ENCODE measurements at places on chromosomes 3 and 15.
A peak's percentile ranks its signal among the peaks of the same experiment; 100 is the strongest.

- DNase-seq = no peak
- no peaks in the 10 kb centered on the region for H3K27me3 ChIP-seq
- H3K36me3 ChIP-seq = no peaks in the 10 kb centered on the region
- H3K27ac ChIP-seq = no peak overlapping the region
- H3K4me3 ChIP-seq = no peak overlapping the region
- H3K4me1 ChIP-seq = no peaks in the 10 kb centered on the region
Measured at GRCh38 chr3:30124435-30125370, 481.7 kb upstream of the TGFBR2 start.

DNA sequence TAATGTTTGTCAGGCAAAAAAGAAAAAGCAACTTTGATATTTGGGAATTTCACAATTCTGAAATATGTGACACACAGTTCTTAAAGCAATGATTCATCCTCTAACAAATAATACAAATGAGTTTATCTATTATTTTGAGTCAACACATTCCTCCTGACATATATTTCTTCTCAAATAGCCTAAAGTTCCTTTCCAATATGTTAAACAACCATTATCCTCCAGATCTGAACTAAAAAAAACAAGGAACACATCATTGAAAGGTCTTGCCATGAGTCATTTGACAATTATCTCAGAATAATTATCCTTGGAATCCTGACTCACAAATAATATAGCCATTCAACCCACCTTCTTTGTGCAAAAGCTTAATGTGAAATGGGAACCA is 208.7 kb upstream of the CDIN1 start:
- H3K27me3 ChIP-seq = no peaks in the 10 kb centered on the region

DNA sequence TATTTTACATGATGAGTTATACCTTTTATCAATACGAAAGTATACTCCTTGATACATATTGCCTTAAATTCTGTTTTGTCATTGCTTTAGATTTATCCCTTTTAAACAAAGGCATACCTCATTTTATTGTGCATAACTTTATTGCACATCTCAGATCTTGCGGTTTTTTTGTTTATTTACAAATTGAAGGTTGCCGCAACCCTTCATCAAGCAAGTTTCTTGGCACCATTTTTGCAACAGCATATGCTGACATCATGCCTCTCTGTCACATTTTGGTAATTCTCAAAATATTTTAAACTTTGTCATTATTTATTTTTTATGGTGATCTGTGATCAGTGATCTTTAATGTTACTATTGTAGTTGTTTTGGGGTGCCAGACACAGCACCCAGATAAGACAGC is 20.9 kb downstream of the SNRK start:
- H3K27me3 ChIP-seq = no peaks in the 10 kb centered on the region
- peaks cover 85% of the 10 kb centered on the region for H3K4me1 ChIP-seq
- H3K36me3 ChIP-seq = peaks cover 53% of the 10 kb centered on the region
- no peak for DNase-seq
- peak overlapping the region; percentile 70 for H3K27ac ChIP-seq
- H3K4me3 ChIP-seq = peak overlapping the region; percentile 9

GRCh38 chr15:100665570-100665969 is 63.2 kb downstream of the ASB7 start:
- no peaks in the 10 kb centered on the region for H3K4me1 ChIP-seq
- peaks cover 7% of the 10 kb centered on the region for H3K27me3 ChIP-seq

- H3K27me3 ChIP-seq = no peaks in the 10 kb centered on the region
- no peaks in the 10 kb centered on the region for H3K36me3 ChIP-seq
- no peak overlapping the region for H3K4me3 ChIP-seq
- DNase-seq = no peak
- no peak overlapping the region for H3K27ac ChIP-seq
Measured at GRCh38 chr3:102205647-102206046, 229.2 kb upstream of the ZPLD1 start.

All from activated CD4-positive, alpha-beta T cell treated with anti-CD3 and anti-CD28 coated beads for 36 hours (primary cell).